Mucosa of descending colon (tissue), 3 donors: ENCODE measurements at places on chromosomes 2 and 18. TPM values are rescaled to one million over a fixed set of nuclear protein-coding genes. Genes with fewer than 3 reads are reported as not detected.

The NHEJ1 gene
- 31.9 TPM for total RNA-seq

GRCh38 chr2:165357758-165358157, 111.7 kb upstream of the CSRNP3 start:
- no peak for DNase-seq

- no peak for DNase-seq
Measured at GRCh38 chr2:180705551-180705950, 274.9 kb upstream of the UBE2E3 start.

DNA sequence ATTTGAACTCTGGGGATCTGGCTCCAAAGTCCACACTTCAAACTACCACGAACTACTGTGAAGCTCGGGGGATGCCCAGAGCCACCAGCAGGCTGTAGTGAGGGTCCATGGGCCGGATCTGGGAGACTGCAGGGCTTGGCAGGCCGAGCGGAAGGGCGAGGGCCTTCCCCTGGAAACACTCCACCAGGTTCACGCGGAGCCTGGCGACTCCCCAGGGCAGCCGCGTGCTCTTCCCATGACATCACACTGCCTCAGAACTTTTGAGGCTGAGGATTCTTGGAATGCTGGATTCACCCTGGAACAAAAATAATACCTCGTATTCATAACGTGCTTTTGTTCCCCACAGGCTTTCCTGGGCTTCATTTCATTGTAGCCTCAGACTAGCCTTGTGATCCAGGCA, 201.0 kb downstream of the SMAD7 start:
- no peak for DNase-seq

DNA sequence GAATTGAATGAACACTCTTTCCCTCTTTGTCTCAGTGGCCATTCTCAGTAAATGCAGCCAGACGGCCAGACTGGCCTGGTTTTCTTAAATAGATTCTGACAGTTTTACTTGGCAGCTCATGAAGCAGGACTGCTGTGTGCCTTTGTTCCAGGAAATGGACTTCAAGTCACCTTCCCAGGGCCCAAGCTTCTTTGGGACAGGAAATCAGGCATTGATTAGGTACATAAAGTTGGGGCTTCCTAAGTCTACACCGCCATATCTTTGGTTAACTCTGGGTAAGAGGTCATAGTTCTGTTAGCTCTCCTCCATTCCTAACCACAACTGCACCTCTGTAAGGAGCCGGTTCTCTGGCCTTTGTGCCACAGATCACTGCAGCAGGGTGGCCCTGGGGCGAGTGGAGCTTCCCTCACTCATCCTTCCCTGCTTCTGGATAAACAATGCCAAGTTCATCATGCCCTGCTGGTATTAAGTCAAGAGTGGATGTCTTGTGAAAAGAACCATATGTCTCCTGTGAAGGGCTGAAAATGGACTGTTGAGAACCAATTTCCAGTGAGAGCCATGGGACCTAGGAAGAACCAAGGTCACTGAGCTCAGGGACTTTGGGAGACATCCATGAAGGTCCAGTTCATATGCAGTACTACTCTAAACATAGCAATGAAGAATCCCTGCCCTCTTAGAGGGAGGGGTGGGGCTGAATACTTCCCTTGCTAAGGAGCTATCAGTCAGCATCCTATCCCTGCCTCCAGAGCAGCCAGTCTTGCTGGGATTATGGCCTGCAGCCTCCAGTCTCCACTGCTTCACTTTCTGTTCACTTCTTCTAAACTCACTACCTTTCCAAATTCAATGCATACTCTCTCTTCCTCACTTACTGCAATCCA, 122.6 kb upstream of the XPO1 start:
- DNase-seq: no peak

DNA sequence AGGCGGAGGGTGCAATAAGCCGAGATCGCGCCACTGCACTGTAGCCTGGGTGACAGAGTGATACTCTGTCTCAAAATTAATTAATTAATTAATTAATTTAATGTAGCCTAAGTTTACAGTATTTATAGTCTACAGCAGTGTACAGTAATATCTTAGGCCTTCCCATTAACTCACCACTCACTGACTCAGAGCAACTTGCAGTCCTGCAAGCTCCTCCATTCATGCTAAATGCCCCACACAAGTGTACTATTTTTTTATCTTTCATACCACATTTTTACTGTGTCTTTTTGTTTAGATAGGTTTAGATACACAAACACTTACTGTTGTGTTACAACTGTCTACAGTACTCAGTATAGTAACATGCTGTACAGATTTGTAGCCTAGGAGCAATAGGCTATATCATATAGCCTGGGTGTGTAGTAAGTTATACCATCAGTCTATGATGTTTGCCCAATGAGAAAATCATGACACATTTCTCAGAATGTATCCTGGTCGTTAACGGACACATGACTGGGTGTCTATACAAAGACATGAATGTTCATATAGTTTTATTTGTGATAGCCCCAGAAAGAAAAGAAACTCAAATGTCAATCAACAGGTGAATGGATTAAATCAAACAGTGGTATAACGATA, 15.8 kb upstream of the RNU2-63P start:
- DNase-seq: no peak

The NTSR2 gene
- total RNA-seq: not detected

DNA sequence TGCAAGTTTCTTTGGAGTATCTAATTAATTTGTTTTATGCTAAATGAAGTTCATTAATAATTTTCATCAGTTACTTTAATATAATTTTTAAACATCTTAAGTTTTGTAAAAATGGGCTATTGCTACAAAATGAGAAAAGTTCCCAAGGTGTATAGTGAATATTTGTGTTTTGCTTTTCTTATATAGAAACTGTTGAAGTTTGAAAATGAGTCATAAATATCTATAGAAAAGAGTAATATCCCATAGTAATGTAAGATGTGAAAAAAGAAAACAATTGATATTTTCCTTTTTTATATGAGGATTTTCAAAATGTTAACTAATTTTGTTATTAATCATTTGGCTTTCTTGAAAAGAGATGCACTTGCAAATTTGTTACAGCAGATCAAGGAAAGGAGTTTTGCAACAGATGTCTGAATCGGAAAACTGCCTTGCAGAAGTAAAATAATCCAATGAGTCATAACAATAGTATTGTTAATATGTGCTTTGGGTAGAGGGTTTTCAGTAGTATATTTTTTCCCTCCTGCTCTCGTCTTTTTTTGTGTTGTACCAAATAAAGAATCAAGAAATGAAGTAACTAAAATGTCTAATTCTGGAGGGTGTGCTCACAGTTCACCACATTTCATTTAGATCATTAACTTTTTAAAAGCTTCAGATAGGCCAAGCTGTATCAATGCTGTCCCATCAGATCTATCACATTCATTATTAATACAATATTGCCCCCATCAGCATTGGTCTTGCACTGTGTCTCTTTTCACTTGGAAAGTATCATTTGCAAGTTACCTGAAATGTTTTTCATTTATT, 15.5 kb downstream of the DUSP19 start:
- DNase-seq: no peak

The UGT1A10 gene
- total RNA-seq: 42.0 TPM

DNA sequence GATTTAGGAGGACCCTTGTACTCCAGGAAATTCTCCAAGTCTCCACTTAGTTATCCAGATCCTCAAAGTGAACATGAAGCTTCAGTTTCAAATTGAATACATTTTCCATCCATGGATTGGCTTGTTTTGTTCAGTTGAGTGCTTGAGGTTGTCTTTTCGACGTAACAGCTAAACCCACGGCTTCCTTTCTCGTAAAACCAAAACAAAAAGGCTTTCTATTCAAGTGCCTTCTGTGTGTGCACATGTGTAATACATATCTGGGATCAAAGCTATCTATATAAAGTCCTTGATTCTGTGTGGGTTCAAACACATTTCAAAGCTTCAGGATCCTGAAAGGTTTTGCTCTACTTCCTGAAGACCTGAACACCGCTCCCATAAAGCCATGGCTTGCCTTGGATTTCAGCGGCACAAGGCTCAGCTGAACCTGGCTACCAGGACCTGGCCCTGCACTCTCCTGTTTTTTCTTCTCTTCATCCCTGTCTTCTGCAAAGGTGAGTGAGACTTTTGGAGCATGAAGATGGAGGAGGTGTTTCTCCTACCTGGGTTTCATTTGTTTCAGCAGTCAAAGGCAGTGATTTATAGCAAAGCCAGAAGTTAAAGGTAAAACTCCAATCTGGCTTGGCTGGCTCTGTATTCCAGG, at the start of gene CTLA4:
Gene CTLA4, plus strand, starts transcription at position 211 of the 640 bp plus-strand sequence. Its CDS starts 172 bp downstream, at position 383.
- DNase-seq: no peak

The TBR1 gene
- not detected for total RNA-seq

GRCh38 chr2:160417745-160418397, 75.7 kb downstream of the RBMS1 start:
- no peak for DNase-seq

The SEPTIN10 gene
- 79.3 TPM for total RNA-seq

DNA sequence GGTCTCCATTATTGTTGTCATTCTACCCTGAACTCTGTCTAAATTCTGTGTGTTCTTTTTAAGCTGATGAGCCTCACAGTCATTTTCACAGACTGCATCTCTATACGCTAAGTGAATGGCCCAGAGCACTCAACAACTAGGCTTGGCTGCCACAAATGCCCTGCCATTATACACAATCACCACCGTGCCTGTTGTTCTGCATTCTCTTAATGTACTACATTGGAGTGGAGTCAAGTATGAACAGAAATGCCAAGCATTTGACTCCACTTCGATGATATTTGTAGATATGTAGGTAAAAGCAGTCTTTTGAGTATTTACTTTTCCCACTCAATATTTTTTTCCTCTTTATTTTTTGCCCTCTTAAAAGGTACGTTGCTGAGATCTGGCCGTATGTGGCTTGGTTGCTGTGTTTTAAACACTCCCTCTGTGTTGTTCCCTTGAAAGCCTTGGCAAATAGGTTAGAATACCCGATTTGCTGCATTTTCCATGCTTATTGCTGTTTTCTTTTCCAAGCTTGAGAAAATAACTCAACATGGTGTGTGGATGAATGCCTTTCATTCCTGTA, 36.2 kb upstream of the TMEFF2 start:
- no peak for DNase-seq

GRCh38 chr2:71688530-71688929, 235.2 kb downstream of the DYSF start:
- no peak for DNase-seq

The LIMS3 gene
- total RNA-seq: 1.6 TPM

- no peak for DNase-seq
Measured at GRCh38 chr2:98561902-98562695, 46.2 kb downstream of the COA5 start.

DNA sequence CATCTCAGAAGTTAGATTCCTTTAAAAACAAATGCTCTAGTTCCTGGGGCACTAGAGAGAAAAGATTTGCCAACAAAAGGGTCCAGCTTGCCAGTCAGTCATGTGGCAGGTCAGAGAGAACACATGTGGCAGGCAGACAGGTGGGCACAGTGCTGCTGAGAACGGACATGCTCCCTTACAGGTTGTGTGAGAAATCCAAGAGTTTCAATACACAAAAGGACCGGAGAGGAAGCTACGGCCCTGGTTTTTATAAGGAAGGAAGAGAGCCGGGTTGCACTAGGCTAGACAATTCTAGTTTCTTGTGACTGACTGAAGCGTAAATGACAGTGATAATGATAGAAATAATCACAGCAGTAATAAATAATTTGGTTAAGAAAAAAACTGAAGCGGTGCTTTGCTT, 18.3 kb downstream of the CDC42EP3 start:
- DNase-seq: no peak

DNA sequence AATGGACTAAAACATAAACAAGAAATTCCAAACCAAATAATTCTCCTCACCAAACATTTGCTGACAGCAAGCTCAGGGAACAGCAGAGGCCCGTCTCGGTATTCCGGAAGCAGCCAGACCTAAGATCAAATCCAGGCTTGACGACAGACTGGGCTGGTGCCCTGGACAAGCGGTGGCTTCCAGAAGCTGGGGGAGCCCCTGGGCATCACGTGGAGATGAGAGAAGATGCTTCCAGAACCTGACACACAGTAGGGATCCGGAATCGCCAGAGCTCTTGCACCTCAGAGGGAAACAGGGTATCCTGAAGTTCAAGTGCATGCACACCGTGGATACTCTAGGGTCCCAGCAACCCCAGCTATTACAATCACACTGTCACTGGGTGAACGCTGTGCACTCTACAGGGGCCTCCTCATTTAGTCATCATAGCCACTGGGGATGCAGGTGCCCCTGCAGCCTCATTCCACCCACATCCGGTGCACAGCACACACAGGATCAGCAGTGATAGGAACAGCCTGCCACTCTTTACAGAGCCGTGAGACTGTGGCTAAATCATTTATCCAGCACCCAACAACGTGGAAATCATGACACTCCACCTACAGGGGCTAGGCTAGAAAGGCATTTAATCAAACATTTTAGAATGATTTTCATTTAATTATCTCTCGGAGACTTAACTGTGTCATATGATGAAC, 102.6 kb downstream of the HDAC4 start:
- peak; percentile 38 for DNase-seq

The DDX18 gene
- total RNA-seq: 42.4 TPM

GRCh38 chr2:54801352-54801751, 77.9 kb downstream of the EML6 start:
- no peak for DNase-seq

- no peak for DNase-seq
Measured at GRCh38 chr2:48026865-48027264, 120.6 kb upstream of the FBXO11 start.

DNA sequence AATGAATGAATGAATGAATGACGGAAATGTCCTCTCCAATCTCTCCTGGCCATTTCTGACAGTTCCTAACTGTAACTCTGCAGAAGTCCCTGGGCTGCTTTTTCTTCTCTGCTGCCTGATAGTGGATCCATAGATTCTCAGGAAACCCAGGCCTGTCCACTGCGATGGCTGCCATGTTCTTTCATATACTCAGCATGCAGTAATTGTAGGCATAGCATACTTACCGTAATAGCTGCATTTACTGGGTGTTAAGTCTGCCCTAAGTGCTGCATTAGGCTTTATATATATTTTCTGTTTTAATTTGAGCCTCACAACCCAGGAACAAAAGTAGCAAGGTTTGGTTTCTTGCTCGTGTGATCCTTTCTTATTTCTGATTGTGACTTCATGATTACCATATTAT, 122.9 kb downstream of the DCC start:
- no peak for DNase-seq

- DNase-seq: no peak
Measured at GRCh38 chr2:218063896-218064295, 5.2 kb upstream of the RUFY4 start.

DNA sequence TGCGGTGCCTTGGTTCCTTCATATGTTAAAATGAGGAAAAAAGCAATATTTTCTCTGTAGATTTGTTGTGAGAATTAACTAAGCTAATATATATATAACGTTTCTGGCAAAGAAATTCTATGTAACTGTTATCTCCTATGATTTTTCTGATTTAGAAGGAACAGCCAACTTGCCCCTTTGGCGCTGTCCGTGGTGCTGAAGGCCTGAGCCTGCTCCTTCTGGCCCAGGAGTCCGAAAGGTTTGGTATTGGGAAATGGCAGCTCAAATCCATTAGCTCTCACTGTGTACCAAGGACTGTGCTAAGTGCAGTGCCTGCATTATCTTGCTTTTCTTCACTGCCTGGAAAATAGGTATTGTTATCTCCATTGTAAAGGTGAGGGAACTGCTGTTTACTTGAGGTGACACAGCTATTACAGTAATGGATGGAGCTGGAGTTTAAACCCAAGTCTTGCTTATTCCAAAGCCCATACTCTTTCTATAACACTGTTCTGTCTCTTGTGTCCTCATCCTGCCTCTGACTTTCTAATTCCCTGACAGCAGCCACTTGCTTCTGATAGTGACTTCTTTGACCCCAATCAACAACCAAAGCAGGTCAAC, 52.2 kb downstream of the C1QL2 start:
- DNase-seq: peak; percentile 66
